ENCODE measurements at places on chromosomes 12 and 14.

DNA sequence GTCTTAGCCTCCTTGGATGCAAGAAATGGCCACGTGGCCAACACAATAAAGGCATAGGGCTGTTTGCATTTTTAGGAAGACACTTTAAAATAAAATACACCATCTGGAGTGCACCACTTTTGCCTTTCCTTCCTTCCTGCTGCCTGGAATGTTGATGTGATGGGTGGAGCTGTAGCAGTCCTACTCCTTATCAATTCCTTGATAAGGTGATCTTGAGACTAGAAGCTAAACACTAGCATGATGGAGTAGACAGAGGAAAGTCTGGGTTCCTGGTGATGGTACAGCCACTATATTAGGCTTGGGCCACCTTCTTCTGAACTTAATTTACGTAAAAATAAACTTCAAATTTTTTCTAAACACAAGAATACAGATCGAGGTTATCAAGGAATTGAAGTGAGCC is 2.9 kb upstream of the GLT1D1 start:
- no peaks in the 10 kb centered on the region for H3K4me1 ChIP-seq
- H3K4me3 ChIP-seq = no peak overlapping the region
- H3K27me3 ChIP-seq = no peaks in the 10 kb centered on the region
- no peak overlapping the region for H3K27ac ChIP-seq
- peak; percentile 55 for DNase-seq

DNA sequence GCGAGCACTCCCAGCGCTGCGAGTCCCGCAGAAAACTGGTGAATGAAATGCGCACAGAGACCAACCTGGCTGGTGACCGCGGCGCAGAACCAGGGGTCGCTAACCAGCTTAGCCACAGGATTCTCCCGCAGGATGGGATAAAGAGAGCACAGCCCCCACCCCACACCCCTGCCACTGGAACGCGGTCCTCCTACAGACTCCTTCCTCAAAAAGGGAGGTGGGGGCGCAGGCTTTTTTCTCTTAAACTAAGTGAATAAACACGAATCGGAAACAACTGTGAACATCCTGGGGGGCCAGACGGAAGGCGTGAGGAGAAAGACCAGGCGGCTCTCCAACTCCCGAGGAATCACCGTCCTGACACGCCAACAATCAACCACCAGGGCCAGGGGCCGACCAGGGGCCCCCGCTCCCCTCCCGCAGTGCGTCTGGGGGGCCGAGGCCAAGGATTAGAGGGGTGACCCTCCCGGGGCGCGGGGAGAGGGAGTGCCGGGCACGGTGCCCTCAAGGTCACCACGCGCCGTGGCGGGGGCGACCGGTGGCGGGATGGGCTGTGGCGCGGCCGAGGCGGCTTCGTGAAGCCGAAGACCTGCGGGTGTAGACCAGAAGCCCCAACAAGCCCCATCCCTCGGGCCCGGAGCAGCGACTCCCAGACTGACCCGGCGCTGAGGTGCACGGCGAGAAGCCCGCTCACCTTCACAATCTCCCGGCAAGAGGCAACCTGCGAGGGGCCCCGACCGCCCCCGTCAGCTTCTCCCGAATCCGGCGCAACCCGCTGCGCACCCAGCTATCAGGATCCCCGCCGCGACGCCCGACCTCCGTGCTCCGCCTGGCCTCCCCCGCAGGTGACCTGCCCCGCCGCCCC is 704 bp downstream of the ATP2B1 start:
- H3K36me3 ChIP-seq = no peaks in the 10 kb centered on the region
- H3K4me1 ChIP-seq = peaks cover 34% of the 10 kb centered on the region
- H3K27me3 ChIP-seq = no peaks in the 10 kb centered on the region
- H3K27ac ChIP-seq = peak overlapping the region; percentile 97
- peak; percentile 76 for DNase-seq

DNA sequence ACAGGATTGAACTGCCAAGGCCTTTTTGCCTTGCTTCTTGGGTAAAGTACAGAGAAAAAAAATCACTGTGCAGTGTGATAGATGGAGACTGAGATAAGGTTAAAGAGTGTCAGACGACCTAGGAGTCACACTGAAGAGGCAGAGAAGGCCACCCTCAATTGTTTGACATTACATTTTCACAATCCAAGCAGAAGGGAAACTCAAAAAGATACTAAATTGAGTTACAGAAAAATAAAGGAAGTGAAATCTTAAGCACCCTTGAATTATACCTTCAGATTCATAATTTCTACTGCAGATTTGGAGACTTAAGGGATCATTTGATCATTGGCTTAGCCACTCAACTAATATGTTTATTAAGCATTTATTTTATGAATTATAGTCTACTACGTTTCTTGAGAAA is 97.1 kb downstream of the MYF5 start:
- no peak overlapping the region for H3K27ac ChIP-seq
- no peaks in the 10 kb centered on the region for H3K27me3 ChIP-seq
- no peak for DNase-seq
- no peaks in the 10 kb centered on the region for H3K36me3 ChIP-seq

- no peak overlapping the region for H3K27ac ChIP-seq
- H3K27me3 ChIP-seq = no peaks in the 10 kb centered on the region
- no peak for DNase-seq
- H3K4me1 ChIP-seq = peaks cover 8% of the 10 kb centered on the region
- H3K4me3 ChIP-seq = no peak overlapping the region
Observed at GRCh38 chr12:64752833-64753238, 6.4 kb downstream of the GNS start.

DNA sequence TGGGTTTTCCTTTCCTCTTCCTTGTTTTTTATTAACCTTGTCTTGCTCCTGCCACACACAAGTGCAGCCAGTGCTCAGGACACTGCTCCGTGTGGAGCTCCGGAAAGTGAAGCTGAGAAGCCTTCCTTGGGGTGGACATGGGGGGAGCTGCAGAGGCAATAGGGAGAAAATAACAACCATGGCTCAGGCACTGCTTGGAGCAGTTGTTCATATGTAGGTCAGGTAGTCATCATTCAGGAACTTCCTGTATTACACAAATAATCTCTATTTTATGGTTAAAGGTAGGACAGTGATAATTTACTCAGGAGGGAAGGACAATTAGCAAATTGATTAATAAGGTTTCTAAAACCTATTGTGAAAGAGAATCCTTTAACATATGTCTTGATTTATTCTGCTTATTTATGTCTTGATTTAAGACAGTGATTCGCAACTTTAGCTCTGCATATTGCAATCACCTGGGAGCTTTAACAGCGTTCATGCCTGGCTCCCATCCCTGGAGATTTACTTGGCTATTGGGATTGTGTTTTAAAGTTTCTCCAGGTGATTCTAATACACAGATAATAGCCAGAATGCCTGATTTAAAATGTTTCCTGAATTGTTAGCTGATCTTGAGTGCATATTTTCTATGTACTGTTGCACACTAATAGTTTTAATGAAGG is 92.1 kb downstream of the ETV6 start:
- H3K4me3 ChIP-seq = no peak overlapping the region
- no peak overlapping the region for H3K27ac ChIP-seq
- H3K4me1 ChIP-seq = peaks cover 12% of the 10 kb centered on the region
- no peak for DNase-seq

DNA sequence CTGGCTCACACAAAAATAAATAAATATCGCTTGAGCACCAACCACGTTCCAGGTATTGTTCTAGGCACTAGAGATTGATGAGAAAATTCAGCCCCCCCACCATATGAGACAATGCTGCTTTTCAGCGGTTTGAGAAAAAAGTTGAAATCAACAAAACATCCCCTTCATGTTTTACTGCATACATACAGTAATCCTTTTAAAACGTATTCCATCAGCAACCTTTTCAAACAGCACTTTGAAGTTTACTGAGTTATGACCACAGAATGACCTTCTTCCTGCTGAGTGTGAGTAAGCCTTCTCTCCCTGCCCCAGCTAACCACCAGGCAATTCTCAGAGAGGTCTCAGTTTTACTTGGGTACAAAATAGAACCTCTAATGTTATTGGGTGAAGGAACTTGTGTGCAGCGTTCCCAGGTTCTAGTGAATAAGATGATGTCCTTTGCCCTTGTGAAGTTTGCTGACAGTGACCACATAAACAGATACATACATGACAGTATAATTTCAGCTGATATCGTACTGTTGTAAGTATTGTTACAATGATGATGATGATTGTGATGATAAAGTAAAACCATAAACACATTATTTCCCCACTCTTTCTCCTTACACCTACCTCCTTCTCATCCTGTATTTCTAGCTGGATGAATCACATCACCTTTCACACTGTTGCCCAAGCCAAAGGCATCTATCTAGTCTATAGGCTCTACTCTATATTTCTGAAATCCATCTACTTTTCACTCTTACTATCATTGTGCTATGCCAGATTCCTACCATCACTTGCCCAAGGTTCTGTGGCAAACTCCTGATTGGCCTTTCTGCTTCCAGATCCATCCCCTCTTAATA is 124.4 kb upstream of the KRR1 start:
- no peaks in the 10 kb centered on the region for H3K27me3 ChIP-seq
- peaks cover 20% of the 10 kb centered on the region for H3K4me1 ChIP-seq
- no peak overlapping the region for H3K4me3 ChIP-seq
- no peaks in the 10 kb centered on the region for H3K36me3 ChIP-seq
- peak; percentile 79 for DNase-seq
- peak overlapping the region; percentile 69 for H3K27ac ChIP-seq

- H3K27ac ChIP-seq = no peak overlapping the region
- H3K27me3 ChIP-seq = no peaks in the 10 kb centered on the region
- peaks cover 14% of the 10 kb centered on the region for H3K4me1 ChIP-seq
- no peak for DNase-seq
- H3K4me3 ChIP-seq = no peak overlapping the region
Observed at GRCh38 chr14:91987192-91987591, 39.7 kb upstream of the FBLN5 start.

- H3K27ac ChIP-seq = no peak overlapping the region
- H3K4me1 ChIP-seq = peaks cover 7% of the 10 kb centered on the region
- DNase-seq = peak; percentile 88
- H3K36me3 ChIP-seq = no peaks in the 10 kb centered on the region
- peak overlapping the region; percentile 81 for H3K4me3 ChIP-seq
- H3K27me3 ChIP-seq = peaks cover 14% of the 10 kb centered on the region
Observed at GRCh38 chr14:100307766-100308426, 1.7 kb upstream of the SLC25A29 start.

- no peaks in the 10 kb centered on the region for H3K36me3 ChIP-seq
- H3K4me1 ChIP-seq = peaks cover 13% of the 10 kb centered on the region
- H3K27me3 ChIP-seq = no peaks in the 10 kb centered on the region
- DNase-seq = no peak
- H3K27ac ChIP-seq = no peak overlapping the region
Observed at GRCh38 chr12:39830171-39830570, 210.6 kb upstream of the ABCD2 start.

DNA sequence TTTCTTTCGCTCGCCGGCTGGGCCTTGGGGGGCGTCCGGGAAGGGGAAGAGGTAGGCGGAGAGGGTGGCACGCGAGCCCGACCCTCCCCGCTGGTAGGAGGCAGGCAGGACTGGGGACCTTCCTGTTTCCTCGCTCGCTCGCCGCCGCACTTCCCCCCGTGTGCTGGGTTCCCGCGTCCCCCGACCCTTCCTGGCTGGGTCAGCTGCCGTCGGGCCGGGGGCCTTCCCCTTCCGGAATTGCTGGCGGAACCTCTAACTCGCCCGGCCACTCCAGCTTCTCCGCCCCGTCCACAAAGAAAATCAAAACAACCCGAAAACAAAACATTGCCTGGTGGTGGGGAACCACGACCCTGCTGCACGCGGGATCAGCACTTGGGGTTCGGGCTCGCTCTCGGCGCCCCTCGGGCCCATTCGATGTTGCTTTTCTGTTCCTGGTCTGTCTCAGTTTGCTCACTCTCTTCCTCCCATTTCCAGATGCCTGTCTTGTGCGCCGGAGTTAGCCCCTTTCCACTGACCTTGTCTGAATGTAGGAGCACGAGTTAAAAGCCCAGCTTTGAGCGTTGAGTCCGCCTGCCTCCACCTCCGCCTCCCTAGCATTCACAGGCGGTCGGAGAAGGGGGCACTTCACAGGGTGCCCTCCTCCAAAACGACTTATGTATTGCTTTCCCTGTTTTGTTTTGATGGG is 581 bp downstream of the PAPOLA start:
- H3K36me3 ChIP-seq = no peaks in the 10 kb centered on the region
- H3K4me3 ChIP-seq = peak overlapping the region; percentile 96
- no peaks in the 10 kb centered on the region for H3K27me3 ChIP-seq
- peak overlapping the region; percentile 92 for H3K27ac ChIP-seq

GRCh38 chr12:54363618-54364017 is 668 bp downstream of the GPR84 start:
- no peaks in the 10 kb centered on the region for H3K36me3 ChIP-seq
- no peak overlapping the region for H3K27ac ChIP-seq
- DNase-seq = no peak
- peaks cover 24% of the 10 kb centered on the region for H3K4me1 ChIP-seq
- no peak overlapping the region for H3K4me3 ChIP-seq

DNA sequence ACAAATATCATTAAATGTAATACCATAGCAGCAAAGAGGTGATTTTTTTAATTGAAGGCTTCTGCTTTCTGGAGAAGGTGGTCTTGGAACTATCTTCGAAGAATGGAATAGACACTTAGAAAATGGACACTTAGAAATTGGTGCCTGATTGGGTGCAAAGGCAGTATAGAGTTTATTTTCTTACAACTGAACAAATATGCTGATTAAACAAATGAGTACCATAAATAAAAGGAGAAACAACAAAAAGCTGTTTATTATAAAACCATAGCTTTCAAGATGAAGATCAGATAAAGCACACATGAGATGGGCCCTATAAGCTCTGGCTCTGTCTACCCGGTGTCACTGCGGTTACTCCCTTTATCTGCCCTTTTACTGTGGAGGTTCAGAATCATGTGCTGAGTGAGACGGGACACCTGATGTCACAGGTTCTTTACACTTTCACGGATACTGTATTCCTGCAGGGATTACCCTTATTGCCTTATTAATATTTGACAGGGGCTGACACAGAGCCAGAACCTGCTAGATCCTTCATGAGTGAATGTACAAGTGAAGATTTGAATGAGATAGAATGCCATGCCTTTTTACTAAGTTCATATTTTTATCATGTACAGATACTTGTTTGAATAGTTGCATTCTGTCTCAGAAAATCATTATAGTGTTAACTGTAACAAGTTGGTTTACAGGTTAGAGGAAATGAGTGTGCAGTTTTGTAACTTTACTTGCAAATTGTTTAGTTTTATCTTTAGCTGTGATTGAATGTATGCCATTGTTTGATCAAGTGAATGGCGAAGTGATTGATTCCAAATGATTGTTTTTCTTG is 477.5 kb upstream of the RGS6 start:
- no peaks in the 10 kb centered on the region for H3K27me3 ChIP-seq
- H3K4me3 ChIP-seq = no peak overlapping the region
- DNase-seq = no peak
- H3K36me3 ChIP-seq = no peaks in the 10 kb centered on the region
- no peak overlapping the region for H3K27ac ChIP-seq

- no peak for DNase-seq
- H3K27me3 ChIP-seq = no peaks in the 10 kb centered on the region
- no peak overlapping the region for H3K27ac ChIP-seq
- H3K4me3 ChIP-seq = no peak overlapping the region
- H3K4me1 ChIP-seq = peaks cover 3% of the 10 kb centered on the region
Observed at GRCh38 chr14:95228240-95228639, 70.9 kb upstream of the DICER1 start.

- no peak overlapping the region for H3K4me3 ChIP-seq
- no peak overlapping the region for H3K27ac ChIP-seq
- H3K36me3 ChIP-seq = no peaks in the 10 kb centered on the region
- H3K27me3 ChIP-seq = no peaks in the 10 kb centered on the region
- DNase-seq = peak; percentile 62
- H3K4me1 ChIP-seq = no peaks in the 10 kb centered on the region
Observed at GRCh38 chr14:34363733-34364134, 98.3 kb downstream of the SPTSSA start.

GRCh38 chr14:81452341-81453133 is 52.4 kb upstream of the STON2 start:
- H3K4me3 ChIP-seq = peak overlapping the region; percentile 65
- peak; percentile 86 for DNase-seq
- H3K36me3 ChIP-seq = no peaks in the 10 kb centered on the region
- peaks cover 13% of the 10 kb centered on the region for H3K27me3 ChIP-seq
- peaks cover 5% of the 10 kb centered on the region for H3K4me1 ChIP-seq
